GM12892 (cell line): ENCODE measurements at places on chromosomes 12 and 14.
A peak's percentile ranks its signal among the peaks of the same experiment; 100 is the strongest.

DNA sequence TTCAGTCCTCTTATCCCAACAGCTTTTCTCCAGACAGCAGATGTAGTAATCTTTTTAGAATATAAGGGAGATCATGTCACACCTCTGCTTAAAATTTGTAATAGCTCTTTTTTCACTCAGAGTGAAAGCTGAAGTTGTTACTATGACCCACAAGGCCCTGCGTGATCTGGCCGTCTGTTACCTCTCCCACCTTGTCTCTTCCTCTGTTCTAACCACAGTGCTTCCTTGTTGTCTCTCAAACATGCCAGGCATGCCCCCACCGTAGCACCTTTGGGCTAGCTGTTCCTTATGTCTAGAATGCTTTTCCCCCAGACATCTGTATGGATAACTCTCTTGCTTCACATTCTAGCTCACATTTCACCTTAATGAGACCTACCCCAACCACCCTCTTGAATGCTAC is 6.5 kb downstream of the NECAP1 start:
- DNase-seq = peak; percentile 29

DNA sequence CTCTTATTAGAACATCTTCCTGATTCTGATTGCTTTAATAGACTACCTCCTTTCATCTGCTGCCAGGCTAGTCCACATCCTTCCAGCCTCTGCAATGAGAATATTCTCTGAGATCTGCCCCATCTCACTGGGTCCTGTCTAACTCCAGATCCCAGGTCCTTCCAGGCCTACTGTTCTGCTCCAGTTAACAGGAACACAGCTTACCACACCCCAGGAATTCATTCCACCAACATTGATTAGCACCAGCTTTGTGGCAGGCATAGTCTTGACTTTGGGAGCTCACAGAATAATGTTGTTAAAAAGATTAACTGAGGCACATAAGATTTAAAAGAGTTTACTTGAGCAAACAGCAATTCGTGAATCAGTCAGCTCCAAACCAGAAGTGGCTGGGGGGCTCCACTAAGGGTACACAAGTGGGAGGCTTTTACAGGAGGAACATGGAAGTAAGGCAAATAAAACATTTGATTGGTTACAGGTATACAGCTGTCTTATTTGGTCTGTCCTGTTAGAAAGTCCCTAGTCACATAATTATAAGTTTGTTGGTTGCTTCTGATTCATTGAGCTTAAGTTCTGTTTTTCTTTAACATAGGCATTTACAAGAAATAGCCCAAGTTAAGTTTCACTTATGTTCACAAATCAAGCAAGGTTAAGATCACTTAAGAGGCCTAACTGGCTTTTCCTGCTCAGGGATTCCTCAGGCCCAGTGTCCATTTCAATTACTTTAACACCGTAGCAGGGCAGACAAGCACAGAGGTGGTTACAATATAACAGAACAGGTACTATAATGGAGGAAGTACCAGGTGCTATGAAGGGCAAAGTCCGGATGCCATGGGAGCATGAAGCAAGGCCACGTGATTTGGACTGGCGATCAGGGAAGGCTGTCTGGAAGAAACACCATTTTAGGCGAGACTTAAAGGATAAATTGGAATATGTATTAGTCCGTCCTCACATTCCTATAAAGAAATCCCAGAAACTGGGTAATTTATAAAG is 12.2 kb upstream of the MYH7 start:
- DNase-seq = no peak

DNA sequence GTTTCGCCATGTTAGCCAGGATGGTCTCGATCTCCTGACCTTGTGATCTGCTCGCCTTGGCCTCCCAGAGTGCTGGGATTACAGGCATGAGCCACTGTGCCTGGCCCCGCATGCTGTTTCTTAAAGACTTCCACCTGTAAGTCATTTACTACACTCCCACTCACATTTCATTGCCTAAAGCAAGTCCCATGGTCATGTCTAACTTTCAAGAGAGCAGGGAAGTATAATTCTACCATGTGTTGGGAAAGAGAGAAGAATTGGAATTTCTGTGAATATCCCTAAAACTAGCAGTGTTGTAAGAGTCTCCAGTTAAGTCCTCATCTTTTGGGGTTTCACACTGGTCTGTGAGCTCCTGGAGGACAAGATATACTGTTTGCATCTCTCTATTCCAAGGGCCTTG is 139.7 kb downstream of the EMP1 start:
- no peak for DNase-seq

DNA sequence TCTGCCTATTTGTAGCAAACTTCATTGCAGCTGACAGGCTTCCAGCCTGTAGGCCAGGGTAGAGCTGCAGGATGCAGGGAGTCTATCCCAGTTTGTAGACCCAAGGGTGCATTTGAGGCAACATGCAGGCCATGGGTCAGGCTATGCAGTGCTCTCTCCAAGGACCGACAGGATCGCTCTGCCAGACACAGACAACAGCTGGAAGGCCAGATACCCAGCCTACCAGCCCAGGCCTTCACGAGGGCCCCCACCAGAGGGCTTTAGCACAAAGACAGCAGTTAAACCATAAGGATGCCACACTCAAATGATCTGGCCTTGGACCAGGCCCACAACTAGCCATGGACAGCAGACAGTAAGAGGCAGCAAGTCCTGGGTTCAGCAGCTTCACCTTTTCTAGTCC is 10.3 kb downstream of the KCTD10 start:
- DNase-seq = no peak

- DNase-seq = no peak
Measured at GRCh38 chr14:61221906-61222305, 59.2 kb downstream of the TMEM30B start.

- DNase-seq = no peak
Measured at GRCh38 chr12:11055306-11055705, 6.8 kb downstream of the TAS2R46 start.

DNA sequence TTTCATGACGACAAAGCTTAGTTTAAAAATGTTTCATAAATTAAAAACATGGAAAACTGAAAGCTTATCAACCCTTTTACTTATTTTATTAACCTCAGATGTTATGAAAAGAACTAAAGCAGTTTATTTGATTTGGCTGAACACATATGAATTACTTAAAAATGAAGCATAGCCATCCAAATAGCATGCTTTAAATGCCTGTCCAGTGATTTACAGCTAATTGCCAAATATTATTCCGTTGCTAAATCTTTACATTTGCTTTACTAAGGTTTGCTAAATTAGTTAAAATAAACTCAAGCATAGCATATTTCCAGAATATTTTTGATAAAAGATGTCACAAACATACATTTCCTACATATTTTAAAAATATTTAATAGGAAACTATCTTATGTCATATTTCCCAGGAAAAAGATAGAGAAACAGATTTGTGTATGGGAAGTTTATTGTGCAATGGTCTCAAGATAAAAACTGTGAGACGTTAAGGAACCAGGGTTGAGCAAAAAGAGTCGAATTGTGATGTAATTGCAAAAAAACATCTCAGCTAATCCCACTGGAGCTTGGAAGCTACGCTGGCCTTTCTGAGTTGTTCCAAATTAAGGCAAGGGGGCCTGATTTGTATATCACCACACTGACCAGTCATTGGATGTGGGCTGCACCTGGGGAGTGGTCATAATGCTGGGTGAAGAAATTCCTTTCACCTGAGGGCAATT is 25.8 kb downstream of the GPR135 start:
- DNase-seq = no peak

DNA sequence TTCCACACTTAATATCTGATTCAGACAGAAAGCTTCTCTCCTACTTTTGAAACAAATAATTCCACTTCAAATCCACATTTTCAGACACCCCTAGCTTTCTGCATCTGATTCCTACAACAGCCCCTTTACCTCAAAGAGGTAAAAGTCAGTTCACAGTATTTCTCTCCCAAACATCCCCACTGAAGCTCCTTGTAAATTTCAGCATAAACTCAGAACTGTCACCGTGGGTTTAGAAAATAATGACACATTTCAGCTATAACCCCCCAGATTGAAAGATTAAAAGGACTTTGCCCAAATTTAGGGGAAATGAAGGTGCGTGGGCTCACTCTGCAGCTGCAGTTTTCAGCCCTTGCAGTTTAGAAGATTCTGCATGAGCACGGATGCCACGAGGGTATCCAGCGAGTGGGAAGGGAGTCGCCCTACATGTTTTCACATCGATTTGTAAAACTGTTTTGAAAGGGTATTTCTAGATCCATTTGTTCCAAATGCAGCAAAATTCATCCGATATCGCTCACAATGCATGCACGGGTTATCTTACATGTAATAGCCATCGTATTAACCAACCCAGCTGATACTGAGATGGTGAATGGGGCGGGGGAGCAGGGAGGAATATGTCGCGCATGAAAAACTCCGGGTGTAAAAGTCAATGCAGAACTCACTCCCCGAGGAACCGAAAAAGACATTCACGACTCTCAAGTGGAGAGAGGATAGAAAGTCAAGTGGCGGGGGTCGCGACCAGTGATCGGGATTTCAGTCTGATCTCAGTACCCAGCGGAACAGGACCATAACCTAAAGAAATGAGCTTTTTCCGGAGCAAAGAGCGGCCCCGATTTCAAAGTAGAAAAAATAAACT is 5.0 kb upstream of the CCND2 start:
- no peak for DNase-seq

- DNase-seq = no peak
Measured at GRCh38 chr14:39406560-39406959, 25.7 kb downstream of the FBXO33 start.

GRCh38 chr12:51970904-51971646 is 19.6 kb downstream of the ACVR1B start:
- no peak for DNase-seq

DNA sequence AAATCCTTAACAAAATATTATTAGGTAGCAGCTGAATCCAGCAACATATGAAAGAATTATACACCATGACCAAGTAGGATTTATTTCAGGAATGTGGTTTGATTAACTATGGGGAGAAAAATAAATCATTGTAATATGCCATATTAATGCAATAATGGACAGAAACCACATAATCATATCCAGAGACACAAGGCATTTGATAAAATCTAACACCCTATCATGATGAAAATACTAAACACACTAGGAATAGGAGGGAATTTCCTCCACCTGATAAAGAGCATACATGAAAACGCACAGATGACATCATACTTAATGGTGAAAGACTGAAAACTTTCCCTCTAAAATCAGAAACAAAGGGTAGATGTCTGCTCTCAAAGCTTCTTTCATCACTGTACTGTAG is 238.9 kb downstream of the PHLDA1 start:
- DNase-seq = no peak

DNA sequence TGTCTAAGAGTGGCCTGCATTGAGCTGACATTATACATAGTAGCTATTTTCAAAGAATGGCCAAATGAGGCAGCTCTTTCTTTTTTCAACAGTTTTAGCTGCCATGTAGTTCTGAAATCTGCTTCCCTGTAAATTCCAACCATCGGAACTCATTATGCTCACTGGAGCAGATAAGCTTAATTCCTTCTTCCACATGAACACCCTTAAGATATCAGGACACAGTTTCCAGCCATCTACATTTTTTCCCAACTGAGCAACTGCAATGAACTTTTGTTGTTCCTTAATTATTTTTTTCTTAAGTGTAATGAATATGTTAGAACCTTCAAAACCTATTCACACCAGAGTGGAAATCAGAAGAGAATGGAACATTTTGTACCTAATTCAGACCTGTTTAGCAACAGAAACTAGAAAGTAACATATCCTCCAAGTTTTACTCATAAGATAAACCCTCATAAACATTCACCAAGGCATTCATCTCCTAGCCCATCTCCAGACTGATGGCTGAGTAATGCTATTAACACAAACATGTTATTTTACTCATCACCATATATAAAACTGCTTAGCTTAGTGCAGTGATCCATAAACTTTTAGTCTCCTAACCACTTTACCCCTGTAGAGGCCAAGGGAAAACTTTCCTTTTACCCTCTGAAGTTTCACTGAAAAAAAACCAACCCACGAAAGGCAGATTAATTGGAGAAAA is 296.1 kb upstream of the SYT1 start:
- no peak for DNase-seq

DNA sequence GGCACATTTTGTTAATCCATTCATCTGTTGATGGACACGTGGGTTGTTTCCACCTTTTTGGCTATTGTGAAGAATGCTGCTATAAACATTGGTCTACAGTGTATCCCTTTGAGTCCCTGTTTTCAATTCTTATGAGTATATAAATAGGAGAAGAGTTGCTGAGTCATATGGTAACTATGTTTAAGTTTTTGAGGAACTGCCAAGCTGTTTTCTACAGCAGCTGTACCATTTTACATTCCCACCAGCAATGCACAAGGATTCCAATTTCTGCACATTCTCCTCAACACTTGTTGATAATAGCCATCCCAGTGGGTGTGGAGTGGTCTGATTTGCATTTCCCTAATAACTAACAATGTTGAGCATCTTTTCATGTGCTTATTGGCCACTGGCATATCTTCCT is 6.9 kb upstream of the SVOP start:
- no peak for DNase-seq

DNA sequence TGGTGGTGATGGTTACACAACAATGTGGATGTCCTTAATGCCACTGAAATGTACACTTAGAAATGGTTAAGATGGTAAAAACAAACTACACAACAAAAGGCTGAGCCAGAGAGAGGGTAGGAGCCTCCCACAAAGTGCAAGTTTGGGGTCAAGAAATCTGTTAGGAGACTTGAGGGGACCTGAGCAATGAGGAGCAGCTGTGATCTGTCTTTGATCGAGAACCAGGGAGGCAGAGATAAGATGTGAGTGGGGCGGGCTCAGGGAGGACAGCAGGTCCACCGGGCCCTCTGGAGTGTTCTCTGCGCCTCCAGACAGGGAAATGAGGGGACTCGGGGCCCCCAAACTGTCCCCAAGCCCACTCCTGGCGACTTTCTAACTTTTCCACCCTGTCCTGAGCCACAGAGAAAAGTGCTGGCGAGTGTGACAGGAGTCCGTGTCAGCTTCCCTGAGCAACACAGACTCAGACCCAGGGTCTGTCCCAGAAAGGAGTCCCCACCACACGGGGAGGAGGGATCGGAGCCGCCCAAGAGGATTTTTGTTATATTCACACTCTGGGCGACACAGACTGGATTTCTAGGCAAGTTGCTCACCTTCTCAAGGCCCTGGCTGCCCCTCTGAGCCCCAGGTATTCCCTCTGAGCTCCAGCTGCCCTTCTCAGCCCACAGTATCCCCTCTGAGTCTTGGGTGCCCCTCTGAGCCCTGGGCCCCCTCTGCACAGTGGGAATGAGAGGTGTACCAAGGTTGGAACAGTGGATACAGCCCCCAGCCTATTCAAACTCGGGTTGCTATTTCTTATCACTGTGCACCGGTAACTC is 11.5 kb upstream of the SCARB1 start:
- no peak for DNase-seq

DNA sequence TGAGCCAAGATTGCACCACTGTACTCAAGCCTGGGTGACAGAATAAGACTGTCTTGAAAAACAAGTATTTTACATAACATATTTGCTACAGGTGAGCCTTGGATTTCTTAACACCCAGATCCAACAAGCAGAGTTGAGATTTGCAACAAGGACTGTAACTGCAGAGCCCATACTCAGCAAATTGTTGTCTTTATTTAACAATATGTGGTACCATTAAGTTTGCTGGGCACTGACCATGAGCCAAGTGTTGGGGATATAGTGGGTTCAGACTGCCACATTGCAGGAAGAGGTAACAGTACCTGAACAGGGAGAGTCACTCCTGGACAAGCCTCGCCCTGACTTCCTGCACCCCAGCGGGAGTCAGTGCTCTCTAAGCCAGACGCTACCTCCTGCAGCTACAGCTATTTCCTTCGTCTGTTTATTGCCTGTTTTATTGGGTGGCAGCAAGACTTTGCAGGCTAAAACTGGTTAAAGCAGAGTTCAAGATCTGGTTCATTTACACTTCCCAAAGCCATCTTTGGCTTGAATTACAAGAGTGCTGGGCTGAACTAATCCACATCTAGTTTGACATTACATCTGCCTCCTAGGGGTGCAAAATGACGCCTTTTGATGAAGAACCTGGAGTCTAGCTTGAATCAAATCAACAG is 12.5 kb downstream of the AHSA1 start:
- no peak for DNase-seq

GRCh38 chr12:82740129-82741000 is 53.7 kb downstream of the TMTC2 start:
- no peak for DNase-seq
